ENCODE measurements at places on chromosomes 11 and 22. TPM values are rescaled to one million over a fixed set of nuclear protein-coding genes. Genes with fewer than 3 reads are reported as not detected.

- H3K27ac ChIP-seq, result no peak overlapping the region
- no peaks in the 10 kb centered on the region for H3K4me1 ChIP-seq
- no peak for DNase-seq
- no peak overlapping the region for H3K4me3 ChIP-seq
These were observed 37.0 kb downstream of the GAB2 start for GRCh38 chr11:78380615-78381051.

GRCh38 chr11:67606093-67606491 is 644 bp upstream of the NDUFV1 start:
- peak; percentile 76 for DNase-seq
- H3K27me3 ChIP-seq, result no peaks in the 10 kb centered on the region

DNA sequence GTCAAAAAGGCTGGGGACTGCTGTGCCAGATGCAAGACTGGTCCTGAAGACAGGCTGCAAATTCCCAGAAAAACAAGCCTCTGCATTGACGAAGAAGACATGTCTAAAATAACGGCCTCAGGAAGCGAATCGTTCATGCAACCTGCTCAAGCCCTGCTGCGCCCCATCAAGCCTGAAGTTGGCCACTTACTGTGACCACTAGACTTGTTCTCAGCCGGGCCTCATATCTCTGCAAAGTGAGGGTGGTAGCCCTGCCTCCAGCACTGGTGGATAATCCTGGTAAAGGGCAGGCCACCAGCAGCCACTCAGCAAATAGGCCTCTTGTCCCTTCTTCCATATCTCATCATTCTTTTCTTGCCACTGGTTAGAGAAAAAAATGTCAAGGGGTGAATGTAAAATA is 11.8 kb downstream of the LTO1 start:
- DNase-seq, result no peak
- peaks cover 2% of the 10 kb centered on the region for H3K36me3 ChIP-seq
- H3K27ac ChIP-seq, result no peak overlapping the region
- no peaks in the 10 kb centered on the region for H3K27me3 ChIP-seq
- no peak overlapping the region for H3K4me3 ChIP-seq

- no peaks in the 10 kb centered on the region for H3K36me3 ChIP-seq
- H3K27ac ChIP-seq, result no peak overlapping the region
- H3K4me3 ChIP-seq, result no peak overlapping the region
- no peaks in the 10 kb centered on the region for H3K27me3 ChIP-seq
These were observed 118.7 kb downstream of the KCNC1 start for GRCh38 chr11:17853280-17853679.

DNA sequence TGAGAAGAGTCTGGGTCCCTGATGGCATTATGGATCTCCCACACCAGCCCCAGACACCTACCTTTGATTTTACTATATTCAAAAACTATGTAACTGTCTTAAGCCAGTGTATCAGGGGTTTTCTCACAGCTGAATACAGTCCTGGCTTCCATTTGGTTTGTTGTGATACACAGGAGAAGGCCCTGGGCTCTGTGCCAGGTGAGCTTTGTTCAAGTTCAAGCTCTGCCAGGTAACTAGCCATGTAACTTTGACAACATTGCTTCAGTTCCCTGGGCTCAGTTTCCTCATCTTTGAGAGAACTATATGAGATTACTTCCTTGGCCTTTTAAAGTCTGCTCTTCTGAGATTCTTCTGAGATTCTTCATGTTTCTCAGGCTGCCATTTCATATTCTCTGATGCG is 327.5 kb upstream of the TENM4 start:
- H3K4me3 ChIP-seq, result no peak overlapping the region
- no peaks in the 10 kb centered on the region for H3K27me3 ChIP-seq
- no peak for DNase-seq
- no peak overlapping the region for H3K27ac ChIP-seq

- H3K27me3 ChIP-seq, result no peaks in the 10 kb centered on the region
- no peaks in the 10 kb centered on the region for H3K36me3 ChIP-seq
- DNase-seq, result no peak
These were observed 79.3 kb upstream of the PRR5 start for GRCh38 chr22:44622679-44623078.

MPZL2 gene
- total RNA-seq, result 52.7 TPM

GRCh38 chr22:39176714-39177455 is 24.4 kb upstream of the CBX7 start:
- no peak overlapping the region for H3K27ac ChIP-seq
- no peak for DNase-seq
- no peaks in the 10 kb centered on the region for H3K4me1 ChIP-seq
- no peaks in the 10 kb centered on the region for H3K36me3 ChIP-seq
- no peak overlapping the region for H3K4me3 ChIP-seq
- no peaks in the 10 kb centered on the region for H3K27me3 ChIP-seq

CERK gene
- total RNA-seq, result 33.8 TPM

GRCh38 chr11:119539583-119539982 is 116.6 kb upstream of the THY1 start:
- H3K36me3 ChIP-seq, result no peaks in the 10 kb centered on the region
- H3K27ac ChIP-seq, result no peak overlapping the region
- DNase-seq, result no peak
- no peak overlapping the region for H3K4me3 ChIP-seq
- no peaks in the 10 kb centered on the region for H3K27me3 ChIP-seq

DNA sequence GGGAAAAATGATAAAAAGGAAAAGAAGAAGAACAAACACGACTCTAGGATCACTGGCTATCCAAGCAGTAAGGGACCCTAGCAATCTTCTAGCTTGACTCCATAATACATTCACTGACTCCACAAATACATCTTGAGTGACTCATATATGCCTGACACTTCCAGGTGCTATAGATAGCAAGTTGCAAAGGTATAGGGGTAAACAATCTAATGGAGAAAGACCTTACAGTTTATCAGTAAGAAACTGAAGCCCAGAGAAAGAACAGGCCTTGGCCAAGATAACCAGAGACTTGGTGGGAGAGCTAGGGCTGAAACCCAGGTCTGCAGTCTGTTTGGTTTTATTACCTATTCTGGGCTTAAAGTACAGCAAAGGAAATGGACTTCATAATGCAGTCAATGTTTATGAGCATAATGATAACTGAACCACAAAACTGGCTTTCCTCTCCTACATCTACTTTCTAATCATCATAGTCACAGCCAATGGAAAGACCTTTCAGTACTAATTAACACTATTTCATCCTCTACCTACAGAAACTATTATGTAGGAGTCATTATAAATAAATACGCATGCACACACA is 19.7 kb upstream of the SLC5A1 start:
- H3K27ac ChIP-seq, result no peak overlapping the region
- H3K27me3 ChIP-seq, result no peaks in the 10 kb centered on the region

DNA sequence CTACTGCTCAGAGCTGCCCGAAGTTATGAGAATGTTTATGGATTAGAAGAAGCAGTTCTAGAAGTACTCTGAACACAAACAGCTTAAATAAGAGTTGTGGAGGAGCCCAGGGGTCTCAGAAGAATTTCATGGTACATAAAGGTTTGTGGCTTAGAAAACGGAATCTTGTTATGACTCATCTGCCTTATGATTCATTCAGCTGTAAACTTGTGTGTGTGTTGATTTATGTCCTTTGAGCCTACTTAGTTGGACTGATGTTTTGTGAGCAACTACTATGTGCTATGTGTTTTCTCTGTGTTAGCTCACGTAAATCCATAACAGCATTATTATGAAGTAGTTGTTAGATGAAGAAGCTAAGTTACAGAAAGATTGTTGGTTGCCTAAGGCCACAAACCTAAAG is 203.7 kb downstream of the PGR start:
- DNase-seq, result no peak
- H3K4me1 ChIP-seq, result no peaks in the 10 kb centered on the region
- no peaks in the 10 kb centered on the region for H3K27me3 ChIP-seq
- H3K27ac ChIP-seq, result no peak overlapping the region

MMP8 gene
- 0.42 TPM for total RNA-seq

- no peak overlapping the region for H3K27ac ChIP-seq
- H3K27me3 ChIP-seq, result no peaks in the 10 kb centered on the region
- H3K4me1 ChIP-seq, result no peaks in the 10 kb centered on the region
- no peaks in the 10 kb centered on the region for H3K36me3 ChIP-seq
These were observed 26.0 kb downstream of the RELT start for GRCh38 chr11:73401924-73402833.

GRCh38 chr11:1618231-1618630 is 3.7 kb downstream of the KRTAP5-4 start:
- no peak overlapping the region for H3K27ac ChIP-seq
- no peak overlapping the region for H3K4me3 ChIP-seq
- no peaks in the 10 kb centered on the region for H3K27me3 ChIP-seq
- H3K4me1 ChIP-seq, result no peaks in the 10 kb centered on the region
- no peak for DNase-seq
- no peaks in the 10 kb centered on the region for H3K36me3 ChIP-seq

GRCh38 chr11:94129512-94130297 is 1.1 kb downstream of the PANX1 start:
- no peaks in the 10 kb centered on the region for H3K27me3 ChIP-seq
- no peaks in the 10 kb centered on the region for H3K36me3 ChIP-seq
- H3K4me1 ChIP-seq, result peaks cover 15% of the 10 kb centered on the region
- peak overlapping the region; percentile 82 for H3K4me3 ChIP-seq
- H3K27ac ChIP-seq, result peak overlapping the region; percentile 97
- DNase-seq, result no peak

TMEM80 gene
- 15.6 TPM for total RNA-seq
